ENCODE measurements at places on chromosomes 6 and 20.
A peak's percentile ranks its signal among the peaks of the same experiment; 100 is the strongest.

- DNase-seq: no peak
Observed at GRCh38 chr6:33088931-33089620, 13.3 kb downstream of the HLA-DPB1 start.

DNA sequence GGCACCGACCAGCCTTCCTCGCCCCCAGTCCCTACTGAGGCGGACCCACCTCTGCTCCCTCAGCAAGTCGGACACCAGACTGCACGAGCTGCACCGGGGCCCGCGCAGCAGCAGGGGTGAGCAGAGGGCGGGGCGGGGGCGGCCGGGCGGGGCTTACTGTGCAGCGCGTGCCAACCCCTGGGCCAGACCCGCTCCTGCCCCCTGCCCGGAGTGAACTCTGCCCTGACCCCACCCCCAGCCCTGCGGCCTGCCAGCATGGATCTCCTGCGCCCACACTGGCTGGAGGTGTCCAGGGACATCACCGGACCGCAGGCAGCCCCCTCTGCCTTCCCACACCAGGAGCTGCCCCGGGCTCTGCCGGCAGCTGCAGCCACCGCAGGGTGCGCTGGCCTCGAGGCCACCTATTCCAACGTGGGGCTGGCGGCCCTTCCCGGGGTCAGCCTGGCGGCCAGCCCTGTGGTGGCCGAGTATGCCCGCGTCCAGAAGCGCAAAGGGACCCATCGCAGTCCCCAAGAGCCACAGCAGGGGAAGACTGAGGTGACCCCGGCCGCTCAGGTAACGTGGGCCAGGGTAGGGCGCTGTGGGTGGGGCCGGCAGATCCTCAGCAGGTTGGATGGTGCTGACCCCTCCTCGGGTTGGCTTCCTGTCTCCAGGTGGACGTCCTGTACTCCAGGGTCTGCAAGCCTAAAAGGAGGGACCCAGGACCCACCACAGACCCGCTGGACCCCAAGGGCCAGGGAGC lies 1.5 kb upstream of the SLC2A4RG start:
- DNase-seq: no peak

- no peak for DNase-seq
Observed at GRCh38 chr6:21227486-21227885, 366.1 kb upstream of the SOX4 start.

- DNase-seq: no peak
Observed at GRCh38 chr6:108564178-108564577, 3.5 kb downstream of the FOXO3 start.

- peak; percentile 82 for DNase-seq
Observed at GRCh38 chr6:125871365-125871764, 80.6 kb downstream of the NCOA7 start.

DNA sequence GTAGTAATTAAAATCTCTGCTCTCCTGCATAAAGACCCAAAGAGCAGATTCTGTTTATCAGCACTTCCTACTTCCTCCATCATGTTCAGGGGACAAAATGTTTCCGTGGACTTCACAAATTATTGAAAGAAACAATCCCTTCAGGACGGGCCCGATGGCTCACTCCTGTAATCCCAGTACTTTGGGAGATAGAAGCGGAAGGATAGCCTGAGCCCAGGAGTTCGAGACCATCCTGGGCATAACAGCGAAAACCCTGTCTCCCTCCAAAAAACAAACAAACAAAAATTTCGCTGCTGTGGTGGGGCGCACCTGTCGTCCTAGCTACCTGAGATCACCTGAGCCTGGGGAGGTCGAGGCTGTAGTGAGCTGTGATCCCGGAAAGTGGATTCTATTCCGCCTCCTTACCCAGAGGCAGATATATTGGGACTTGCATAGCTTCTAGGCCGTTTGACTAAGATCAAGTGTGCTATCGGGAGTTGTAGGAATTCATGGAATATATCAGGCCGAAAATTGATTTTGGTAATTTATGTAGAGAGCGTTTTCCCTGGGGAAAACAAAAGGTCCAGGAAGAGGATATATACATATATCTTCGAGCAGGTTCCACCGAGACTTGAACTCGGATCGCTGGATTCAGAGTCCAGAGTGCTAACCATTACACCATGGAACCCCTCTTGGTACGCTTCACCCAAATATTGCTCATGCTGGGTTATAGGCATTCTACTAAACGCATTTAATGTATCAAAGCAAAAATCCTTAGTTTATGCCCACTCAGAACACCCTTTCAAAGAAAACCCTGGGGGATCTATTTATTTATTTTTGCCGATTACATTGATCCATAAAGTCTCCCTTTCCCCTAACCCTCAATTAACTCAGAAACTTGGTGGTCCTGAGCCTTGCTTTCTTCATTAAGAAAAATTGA lies 74.5 kb upstream of the ZNF184 start:
- DNase-seq: peak; percentile 16

DNA sequence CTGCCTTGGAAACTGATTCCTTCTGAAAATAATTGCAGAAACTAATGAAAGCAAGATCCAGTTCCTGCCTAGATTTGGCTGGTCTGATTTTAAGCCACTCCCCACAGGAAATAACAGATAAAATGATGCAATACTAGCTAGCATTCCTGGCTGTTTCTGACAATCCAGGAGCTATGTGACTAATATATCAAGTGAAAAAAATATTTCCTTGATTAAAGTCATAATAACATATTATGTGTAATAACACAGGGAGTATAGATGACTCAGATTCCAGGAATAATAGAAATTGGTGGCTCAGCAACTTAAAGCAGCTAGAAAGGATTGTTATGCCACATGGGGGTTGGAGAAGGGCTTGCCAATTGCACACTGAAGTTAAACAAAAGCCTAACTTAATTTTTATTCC lies 182.7 kb upstream of the SALL4 start:
- no peak for DNase-seq

DNA sequence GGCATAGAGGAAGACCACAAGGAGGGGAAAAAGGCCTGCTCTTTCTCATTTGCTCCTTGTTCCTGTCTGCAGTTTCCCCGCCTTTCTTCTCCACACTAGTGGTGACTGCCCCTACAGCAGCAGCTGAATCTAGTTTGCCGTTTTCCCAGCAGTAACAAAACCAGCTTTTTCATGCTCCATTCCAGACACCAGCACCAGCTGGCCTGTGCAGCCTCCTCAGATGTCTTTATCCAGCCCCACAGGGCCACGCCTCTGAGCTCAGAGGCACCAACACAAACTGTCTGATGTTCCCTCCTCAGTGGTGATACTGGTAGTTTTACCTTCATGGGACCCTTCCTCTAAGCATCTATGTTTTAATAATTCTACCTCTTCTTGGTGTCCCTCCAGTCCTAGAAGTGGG lies 70.4 kb upstream of the SLC24A3 start:
- no peak for DNase-seq

DNA sequence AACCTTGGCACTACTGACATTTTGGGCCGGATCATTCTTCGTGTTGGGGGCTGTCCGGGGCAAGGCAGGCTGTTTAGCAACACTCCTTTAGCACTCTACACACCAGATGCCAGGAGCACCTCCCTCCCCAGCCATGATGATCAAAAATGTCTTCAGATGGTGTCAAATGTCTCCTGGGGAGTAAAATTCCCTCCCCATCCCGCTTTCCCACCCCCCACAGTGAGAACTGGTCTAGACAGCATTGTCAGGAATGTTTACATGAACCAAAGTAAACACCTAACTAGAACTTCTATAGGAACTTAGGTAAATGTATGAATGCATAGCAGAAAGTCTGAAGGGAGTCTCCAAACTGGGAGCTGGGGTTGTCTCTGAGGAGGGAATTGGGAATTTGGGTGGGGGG lies 70.0 kb upstream of the TOP1 start:
- DNase-seq: no peak

GRCh38 chr6:76888351-76888750 lies 574.9 kb downstream of the HTR1B start:
- no peak for DNase-seq

- no peak for DNase-seq
Observed at GRCh38 chr6:132391391-132392269, 9.6 kb downstream of the MOXD1 start.

DNA sequence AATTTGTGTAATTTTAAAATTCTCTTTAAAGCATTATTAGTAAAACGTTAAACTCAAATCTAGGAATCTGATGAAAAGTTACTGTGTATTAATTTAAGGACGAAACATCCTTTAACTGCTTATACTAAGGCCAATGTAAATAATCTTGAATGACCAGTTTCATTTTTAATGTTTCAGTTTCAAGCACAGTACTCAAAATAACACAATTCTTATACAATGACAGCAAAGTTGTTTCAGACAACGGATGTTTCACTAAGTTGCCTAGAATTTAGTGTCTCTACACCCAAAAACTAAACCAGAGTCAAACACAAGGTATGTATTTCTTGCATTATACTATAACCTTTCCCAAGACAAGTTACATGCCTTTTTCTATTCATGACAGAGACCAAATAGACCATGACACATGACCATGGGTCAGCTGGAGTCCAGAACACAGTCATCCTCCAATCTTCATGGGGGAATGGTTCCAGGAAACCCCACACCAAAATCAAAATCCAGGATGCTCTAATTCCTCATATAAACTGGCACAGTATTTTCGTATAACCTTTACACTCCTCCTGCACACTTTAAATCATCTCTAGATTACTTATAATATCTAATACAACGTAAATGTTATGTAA lies 7.7 kb downstream of the PHIP start:
- DNase-seq: no peak

DNA sequence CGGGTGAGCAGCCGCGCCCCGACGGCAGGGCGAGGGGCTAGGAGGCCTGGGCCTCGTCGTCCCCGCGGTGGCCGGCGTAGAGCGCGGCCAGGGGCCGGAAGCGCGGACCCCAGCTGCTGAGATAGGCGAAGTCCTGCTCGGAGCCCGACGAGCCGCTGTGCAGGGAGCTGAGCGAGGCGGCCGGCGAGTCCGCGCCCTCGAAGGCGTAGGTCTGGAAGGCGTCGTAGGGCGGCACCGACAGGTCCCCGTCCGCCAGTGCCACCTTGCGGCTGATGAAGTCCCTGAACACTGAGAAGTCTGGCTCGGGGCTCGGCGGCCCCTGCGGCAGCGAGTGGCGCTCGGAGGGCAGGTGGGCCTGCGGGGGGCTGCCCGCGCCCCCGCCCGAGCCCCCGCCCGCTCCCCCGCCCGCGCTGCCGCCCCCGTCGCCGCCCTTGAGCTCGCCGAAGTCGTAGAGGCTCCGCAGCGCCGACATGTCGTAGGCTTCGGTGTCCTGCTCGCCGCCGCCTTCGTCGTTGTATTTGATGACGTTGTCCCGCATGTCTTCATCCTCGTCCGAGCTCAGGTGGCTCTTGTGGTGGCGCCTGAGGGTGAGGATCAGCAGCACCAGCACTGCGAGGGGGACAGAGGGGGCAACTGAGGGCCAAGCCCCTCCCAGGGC lies 56.5 kb downstream of the CD40 start:
- no peak for DNase-seq

DNA sequence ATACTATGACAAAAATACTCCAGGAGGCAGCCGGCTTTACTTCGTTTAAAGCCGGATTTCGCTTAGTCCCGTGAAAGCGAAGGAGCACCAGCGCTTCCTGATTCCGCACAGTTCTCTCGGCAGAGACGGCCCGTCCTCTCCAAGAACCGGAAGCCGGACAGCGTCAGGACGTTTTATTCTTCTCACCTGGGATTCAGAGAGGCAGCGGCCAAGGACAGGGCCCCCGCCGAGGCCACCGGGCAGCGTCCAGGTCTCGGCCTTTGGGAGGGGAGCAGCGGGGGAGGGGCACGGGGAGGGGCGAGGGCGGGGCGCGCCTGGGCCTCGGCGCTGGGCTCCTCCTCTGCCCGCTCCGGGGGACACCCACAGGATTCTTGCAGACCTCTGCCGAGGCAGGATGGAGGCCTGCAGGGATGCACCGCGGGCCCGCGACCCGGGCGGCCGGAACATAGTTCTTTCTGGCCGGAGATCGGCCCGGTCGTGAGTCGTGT lies 2.8 kb upstream of the DIDO1 start:
- DNase-seq: no peak

DNA sequence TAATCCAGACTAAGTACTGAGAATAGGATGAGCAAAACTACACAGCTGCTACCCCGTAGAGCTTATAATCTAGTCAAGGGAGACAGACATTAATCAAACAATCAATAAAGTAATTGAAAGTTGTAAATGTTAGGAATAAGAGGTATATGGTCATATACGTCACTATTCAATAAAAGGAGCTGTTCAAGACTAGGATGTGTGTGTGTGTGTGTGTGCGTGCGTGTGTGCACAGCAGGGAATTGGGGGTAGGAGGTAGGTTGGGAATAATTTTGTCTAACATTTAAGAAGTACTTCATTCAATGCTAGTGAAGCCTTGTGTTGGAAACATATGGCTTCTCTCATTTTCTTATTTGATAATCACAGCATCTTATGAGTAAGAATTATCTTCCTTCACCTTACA lies 41.8 kb downstream of the SESN1 start:
- DNase-seq: no peak

DNA sequence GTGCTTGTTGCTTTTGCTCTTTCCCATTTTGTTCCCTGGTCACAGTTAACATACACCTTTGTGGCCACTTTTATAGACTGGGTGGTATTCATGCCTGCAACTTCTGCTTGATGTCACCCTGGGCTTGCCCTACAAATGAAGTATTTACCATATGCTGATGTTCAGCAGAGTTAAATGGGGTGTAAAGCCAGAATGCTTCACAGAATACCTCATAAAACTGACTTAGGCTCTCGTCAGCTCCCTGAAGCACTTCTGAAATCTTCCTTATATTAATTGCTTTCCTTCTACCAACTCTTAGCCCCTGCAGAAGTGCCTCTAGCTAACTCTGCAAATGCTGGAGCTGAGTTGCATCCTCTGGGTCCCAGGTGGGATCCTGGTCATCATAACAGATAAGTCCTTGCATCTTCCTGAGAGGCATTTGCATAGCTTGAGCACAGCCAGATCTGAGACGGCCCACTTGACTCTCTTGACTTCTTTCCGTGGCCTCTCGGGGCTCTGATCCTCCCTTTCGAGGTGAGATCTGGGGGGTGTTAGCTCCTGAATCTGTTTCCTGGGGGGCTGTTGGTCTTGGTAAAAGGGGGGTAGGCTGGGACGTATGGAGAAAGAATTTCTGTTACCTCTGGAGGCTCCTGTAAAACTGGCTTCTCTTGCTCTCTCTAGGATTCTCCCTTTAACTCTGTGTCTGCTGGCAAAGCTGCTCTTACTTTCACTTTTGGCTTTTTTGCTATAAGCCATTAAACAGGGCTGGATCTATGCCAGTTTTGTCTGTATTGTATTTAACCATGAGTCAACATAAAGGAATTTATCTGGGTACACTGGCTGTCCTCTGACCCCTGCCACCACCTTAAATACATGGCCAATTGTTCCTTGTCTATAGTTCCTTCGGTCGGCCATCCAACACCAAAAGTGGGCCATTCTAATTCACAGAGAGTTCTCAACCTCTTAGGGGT lies 223.0 kb upstream of the SYNCRIP start:
- no peak for DNase-seq

DNA sequence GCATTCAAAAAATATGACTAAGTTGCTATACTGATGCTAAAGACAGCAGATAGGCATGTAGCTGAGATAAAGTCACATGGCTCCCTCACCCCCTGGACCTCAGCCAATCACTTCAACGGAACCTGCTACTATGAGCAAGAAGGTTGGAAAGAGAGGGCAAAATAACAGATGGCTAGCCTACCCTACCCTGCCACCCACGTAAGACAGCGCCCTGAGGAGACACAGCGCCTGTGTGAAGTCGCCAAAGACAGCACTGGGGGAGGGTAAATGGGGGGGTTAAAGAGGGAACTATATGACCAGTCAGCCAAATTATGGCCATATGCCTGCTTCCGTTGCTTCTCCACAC lies 163.2 kb downstream of the RALGAPA2 start:
- DNase-seq: peak; percentile 9

- no peak for DNase-seq
Observed at GRCh38 chr6:40054602-40055001, 120.3 kb upstream of the MOCS1 start.

GRCh38 chr6:160534050-160534696 lies 129.9 kb downstream of the LPA start:
- no peak for DNase-seq

- no peak for DNase-seq
Observed at GRCh38 chr20:60063048-60063451, 104.8 kb downstream of the CDH26 start.

Measured in NCI-H345 (cell line).